Right ventricle myocardium inferior (tissue), 1 donor: ENCODE measurements at places on chromosomes 7 and 10. TPM values are rescaled to one million over a fixed set of nuclear protein-coding genes. Genes with fewer than 3 reads are reported as not detected.

GRCh38 chr10:110834629-110835301 is 37.0 kb upstream of the PDCD4 start:
- peak; percentile 74 for DNase-seq

DNA sequence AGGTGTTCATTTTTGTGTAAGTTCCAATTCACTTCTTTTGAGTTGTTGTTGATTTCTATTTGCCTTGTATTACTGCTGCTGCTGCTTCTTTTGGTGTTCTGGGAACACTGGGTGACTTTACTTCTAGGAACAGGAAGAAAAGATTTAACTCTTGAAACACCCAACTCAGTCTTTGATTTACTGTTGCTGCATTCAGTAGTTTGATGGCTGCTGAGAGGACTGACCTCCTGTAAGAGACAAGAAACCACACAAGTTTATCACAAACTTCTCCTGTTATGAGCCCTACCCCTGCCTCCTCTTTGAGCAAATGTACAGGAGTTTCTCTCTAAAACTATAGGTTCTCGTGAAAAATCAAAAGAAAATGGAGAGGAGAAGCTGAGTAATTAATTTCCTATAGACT is 161.7 kb downstream of the CTTNBP2 start:
- DNase-seq: no peak

DNA sequence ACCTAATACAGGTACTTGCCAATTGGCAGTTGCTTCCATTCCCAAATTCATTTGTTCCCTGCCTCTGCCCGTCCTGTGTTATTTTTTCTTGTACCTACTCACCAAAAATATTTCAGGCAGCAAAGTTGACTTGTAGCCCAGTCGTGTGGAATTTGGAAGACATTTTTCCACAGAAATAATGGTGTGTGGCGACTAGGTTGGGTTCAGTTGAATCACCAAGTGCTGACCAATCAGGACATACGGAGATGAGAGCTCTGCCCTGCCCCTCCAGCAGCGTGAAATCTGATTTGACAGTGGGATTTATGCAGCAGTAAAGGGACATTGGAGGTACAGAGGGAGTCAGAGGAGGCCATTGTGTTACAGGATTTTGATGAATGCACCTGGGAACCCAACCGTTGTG is 216.9 kb downstream of the CCDC3 start:
- no peak for DNase-seq

DNA sequence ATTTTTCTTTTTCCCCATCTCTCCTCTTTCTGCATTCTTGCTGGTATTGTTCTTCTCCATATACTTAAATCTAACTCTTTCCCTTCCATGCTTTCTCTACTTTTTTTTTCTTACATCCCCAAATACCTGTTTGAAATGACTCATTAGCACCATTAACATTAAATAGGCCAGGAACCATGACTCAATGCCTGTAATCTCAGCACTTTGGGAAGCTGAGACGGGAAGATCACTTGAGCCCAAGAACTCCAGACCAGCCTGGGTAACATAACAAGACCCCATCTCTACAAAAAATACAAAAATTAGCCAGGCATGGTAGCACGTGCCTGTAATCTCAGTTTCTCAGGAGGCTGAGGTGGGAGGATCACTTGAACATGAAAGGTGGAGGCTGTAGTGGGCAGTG is 1026.8 kb downstream of the GATA3 start:
- no peak for DNase-seq

DNA sequence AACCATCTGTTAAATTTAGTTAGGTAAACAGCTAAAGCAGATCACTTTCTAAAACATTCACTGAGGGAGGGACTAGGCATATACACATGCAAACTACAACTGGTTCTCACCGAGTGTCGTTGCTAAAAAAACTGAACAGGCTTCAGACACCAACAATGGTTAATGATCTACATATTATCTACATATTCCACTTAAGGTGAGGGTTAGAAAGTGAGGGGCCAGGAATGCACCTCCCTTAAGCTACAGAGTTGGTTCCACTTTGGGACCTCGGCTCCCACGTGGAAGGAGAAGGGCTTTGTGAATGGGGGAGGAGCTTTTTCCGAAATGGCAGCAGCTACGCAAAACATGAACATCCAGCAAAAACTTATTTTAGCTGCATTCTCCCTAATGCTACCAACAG is 5.8 kb downstream of the CTBP2 start:
- DNase-seq: no peak

DNA sequence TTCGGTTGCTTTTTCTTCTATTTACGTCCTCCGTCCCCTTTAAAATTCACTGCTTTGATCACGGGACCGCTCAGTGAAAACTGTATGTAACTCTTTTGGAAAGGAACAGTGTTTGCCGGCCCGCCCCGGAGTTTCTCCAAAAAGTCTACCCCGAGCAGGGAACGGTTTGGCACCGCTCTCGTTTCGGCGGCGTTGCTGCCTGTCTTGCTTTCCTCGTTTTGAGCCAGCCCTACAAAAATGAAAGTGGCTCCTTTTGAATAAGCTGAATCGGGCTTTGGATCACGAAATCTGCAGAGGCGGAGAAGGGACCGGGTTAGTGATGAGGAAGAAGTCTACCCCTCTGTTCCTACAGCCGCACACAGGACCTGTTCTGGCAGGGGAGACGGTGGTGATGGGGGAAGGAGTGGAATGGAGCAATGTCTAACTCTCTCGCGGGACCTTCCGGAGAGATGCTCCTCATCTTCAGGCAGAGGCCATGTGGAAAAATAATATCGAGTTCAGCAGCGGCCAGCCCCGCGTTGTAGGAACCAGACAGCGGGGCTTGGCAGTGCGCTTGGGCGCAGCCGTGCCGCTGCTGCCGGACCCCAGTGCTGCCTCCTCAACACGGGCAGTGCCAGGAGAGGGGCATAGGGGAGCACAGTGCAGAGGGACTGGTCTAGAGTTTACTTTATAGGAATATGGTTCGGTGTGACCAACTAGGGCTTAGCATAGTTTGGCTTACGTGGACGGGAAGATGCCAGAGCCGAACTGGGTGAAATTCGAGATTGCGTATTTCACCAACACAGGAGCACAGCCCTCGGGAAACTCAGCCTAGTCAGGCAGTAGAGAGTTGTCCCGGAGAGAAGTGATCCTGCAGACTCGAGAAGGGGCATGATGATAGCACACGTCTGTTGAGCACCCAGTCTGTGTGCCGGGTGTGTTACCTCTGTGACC is 1.4 kb downstream of the HTRA1 start:
- DNase-seq: peak; percentile 78

The ZNRF2 gene
- total RNA-seq: 8.7 TPM

The ZNF37A gene
- total RNA-seq: 7.3 TPM

The AGAP6 gene
- total RNA-seq: 2.8 TPM

The NAT16 gene
- not detected for total RNA-seq
